Ovary (tissue), 10 donors: ENCODE measurements at places on chromosomes 5 and 9.

DNA sequence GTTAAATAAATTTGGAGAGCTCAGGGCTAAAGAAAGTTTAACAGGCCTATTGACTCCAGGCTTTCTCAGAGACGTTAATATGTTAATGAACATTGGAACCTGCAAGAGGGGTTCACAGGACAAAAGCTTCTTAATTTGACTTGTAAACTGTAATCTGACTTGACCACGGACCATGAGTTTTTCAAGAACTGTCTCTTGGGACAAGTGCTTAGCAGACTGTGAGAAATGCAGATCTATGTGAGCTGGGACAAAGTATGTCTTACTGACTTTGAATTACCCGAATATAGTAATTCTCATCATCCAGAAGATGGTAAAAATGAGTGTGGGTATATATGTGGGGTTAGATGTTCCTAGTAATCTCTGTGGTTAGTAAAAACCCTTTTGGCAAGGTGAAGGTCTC, 186.6 kb downstream of the ATP10B start:
- no peak for DNase-seq

- DNase-seq, result peak; percentile 81
Observed at GRCh38 chr5:4905674-4906520, 234.2 kb upstream of the ADAMTS16 start.

DNA sequence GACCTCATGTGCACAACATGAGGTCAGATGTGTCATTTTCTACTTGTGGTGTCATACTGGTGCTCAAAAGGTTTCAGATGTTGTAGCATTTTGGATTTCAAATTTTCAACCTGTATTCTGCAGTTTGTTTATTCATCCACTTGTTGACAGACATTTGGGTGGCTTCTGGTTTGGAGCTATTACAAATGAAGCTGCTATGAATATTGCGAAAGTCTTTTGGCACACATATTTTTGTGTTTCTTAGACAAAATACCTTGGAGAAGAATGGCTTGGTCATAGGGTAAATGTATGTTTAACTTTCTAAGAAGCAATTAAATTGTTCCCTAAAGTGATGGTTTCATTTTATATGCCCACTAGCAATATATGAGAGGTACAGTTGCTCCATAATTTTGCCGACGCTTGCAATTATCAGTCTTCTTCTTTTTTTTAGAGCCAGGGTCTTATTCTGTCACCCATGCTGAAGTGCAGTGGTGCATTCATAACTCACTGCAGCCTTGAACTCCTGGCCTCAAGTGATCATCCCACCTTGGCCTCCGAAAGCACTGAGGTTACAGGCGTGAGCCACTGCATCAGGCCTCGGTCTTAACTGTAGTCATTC, 70.7 kb upstream of the TRPC7 start:
- DNase-seq, result no peak

DNA sequence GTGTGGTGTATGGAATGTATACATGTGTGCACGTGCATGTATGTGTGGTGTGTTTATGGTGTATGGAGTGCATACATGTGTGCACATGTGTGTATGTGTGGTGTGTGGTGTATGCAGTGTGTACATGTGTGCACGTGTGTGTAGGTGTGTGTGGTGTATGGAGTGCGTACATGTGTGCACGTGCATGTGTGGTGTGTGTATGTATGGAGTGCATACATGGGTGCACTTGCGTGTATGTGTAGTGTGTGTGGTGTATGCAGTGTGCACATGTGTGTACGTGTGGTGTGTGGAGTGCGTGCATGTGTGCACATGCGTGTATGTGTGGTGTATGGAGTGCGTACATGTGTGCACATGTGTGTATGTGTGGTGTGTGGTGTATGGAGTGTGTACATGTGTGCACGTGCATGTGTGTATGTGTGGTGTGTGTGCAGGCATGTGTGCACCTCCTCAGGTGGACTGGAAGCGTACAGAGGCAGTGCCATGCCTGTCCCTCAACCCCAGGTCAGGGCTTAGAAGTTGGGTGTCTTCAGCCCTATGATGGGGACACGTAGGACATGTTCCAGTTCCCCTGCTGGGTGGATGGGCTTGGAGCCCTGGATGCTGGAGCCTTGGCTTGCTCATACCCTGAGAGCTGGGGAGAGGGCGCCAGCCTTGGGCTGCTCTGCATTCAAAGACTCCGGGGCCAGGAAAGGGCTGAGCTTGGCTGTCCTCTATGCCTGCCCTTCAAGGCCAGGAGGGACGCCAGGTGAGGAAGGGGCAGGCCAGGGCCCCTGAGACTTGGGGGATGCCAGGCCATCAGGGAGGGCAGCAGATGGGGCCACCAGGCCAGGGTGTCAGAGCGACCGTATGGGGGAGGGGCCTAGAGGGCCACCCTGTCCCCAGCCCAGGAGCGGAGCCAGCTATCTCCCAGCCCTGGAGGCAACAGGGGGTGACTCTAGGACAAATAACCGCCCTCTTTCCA, 12.2 kb downstream of the MYMK start:
- no peak for DNase-seq

DNA sequence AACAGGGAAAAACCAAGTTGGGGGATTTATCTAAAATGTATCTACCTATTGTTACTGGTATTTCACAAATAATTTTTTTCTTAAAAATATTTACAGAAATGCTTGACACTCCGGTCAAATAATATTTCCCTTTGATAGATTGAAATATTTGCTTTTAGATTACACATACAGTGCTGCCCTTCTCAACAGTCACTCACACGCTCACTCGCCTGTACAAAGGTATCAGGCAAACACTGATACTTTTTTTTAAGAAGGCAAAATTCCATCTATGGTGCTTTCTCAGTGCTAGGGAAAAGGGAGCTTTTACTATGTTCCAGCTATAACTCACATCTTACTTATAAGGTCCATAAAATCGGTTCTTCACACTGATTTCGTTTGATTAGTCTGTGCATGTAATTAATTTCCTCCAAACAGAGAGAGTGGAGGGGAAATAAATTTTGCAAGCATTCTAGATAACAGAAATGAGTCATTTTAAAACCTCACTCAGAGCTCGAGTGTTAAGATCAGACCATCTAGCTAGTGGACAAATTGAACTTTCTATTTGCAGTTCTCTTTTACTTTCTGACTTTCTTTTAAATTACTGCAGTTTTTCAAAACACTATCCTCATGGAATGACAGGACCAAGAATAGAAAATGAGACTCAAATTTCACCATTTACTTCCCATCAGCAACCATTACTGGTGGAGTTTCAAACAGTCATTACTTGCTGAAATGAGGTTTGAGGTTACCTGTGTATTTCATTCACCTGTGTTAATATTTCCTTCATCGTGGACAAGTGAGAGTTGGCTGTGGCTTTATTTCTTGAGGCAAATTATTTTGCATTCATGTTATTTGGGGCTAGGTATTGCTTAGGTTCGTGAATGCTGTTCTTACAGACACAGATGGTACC, 273.2 kb downstream of the RAB3C start:
- DNase-seq, result no peak

DNA sequence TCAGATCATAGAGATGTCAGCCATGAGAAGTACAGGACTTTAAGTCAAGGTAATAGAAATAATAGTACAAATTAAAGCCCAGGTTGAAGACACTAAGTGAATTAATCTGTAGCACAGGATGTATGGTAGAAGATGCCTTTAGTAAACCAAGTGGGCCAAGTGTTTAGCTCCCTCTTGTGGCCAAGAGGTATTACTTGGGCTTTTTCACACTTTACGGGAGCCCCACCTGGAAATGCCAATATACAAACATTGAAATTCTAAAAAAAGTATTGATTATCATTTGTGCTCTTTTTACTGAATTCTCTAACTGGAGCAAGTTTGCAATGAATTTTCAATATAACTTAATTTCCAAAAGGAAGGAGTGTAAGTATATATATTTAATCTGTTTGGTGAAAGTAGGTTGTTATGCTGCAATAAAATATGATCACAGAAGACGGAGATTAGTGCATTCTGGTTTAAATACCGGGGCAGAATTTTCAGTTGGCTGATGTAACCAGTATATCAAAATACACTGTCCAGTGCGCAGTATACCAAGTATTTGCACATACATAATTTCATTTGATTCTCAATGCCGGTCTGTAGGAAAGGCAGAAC, 84.7 kb downstream of the PARP8 start:
- DNase-seq, result no peak

DNA sequence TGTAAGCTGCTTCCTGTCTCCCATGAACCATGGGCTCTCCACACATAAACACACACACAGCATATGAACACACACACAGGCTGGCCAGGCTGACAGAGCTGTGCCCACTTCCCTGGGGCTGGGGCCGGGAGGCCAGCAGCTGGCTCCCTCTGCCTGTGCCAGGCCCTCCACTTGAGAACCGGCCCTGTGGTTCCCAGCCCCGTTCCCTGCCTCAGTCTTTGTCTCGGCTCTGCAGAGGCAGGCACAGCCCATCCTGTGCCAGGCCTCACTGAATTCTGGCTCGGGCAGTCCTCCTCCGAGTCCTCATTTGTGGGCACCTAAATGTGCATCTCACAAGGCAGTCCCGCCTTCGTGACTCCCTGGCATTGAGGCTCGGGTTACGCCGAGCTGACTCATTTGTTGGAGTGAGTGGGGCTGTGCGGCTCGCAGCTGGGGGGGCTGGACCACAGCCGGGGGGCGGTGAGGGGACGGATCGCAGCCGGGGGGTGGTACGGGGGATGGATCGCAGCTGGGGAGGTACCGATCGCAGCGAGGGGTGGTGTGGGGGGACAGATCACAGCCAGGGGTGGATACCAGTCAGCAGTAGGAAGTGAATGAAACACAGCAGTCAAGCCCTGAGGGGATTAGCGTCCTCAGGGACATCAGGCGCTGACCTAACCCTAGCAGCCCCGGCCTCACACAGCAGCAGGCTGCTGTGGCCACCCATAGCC, 72.3 kb downstream of the PSMB7 start:
- peak; percentile 83 for DNase-seq
